ENCODE measurements at places on chromosomes 16 and 17. TPM values are rescaled to one million over a fixed set of nuclear protein-coding genes. Genes with fewer than 3 reads are reported as not detected.

The ABCA6 gene
- 11.9 TPM for total RNA-seq

The PRSS22 gene
- not detected for total RNA-seq

The HCFC1R1 gene
- 160 TPM for total RNA-seq

GRCh38 chr16:83850947-83851346 is 43.2 kb downstream of the HSBP1 start:
- DNase-seq: no peak
- no peaks in the 10 kb centered on the region for H3K27me3 ChIP-seq
- H3K4me1 ChIP-seq: no peaks in the 10 kb centered on the region
- H3K27ac ChIP-seq: no peak overlapping the region
- H3K4me3 ChIP-seq: no peak overlapping the region

DNA sequence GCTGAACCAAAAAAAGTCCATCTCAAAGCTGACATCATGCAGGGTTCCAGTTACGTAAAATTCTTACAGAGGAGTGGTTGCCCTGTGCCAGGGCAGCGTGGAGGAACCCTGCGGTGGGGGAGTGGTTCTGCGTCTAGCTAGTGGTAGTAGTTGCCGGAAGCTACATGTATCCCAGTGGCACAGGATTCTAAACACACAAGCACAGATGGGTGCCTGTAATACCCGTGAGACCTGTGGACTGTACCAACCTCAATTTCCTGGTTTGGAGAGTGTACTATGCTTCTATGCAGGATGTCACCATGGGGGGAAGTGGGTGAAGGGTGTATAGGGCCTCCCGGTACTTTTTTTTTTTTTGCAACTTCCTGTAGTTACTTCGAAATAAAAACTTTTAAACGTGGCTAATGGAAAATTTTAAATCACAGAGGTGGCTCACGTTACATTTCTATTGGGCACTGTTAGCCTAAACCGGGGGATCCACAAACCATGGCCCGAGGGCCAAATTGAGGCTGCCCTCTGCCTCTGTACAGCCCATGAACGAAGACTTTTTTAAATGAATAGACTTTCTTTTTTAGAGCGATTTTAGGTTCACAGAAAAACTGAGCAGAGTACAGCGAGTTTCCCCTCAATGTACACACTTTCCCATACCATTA is 38.5 kb downstream of the TBC1D16 start:
- DNase-seq: no peak
- no peak overlapping the region for H3K27ac ChIP-seq
- H3K4me3 ChIP-seq: no peak overlapping the region
- H3K27me3 ChIP-seq: no peaks in the 10 kb centered on the region

The SCGB1C2 gene
- total RNA-seq: not detected

DNA sequence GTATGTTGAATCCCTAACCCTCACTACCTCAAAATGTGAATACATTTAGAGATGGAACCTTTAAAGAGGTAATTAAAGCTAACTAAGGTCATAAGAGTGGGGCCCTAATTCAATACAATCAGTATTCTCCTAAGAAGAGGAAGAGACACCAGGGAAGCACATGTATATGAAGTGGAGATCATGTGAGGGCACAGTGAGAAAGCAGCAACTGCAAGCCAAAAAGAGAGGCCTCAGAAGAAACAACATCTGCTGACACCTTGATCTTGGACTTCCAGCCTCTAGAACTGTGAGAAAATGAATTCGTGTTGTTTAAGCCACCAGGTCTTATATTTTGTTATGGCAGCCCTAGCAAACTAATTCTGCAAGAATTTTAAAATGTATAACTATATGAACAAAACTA is 13.2 kb upstream of the SLFN5 start:
- no peak overlapping the region for H3K4me3 ChIP-seq
- DNase-seq: no peak
- no peaks in the 10 kb centered on the region for H3K36me3 ChIP-seq
- no peaks in the 10 kb centered on the region for H3K27me3 ChIP-seq

- H3K27ac ChIP-seq: peak overlapping the region; percentile 53
- H3K4me1 ChIP-seq: peaks cover 21% of the 10 kb centered on the region
- H3K4me3 ChIP-seq: no peak overlapping the region
- H3K36me3 ChIP-seq: no peaks in the 10 kb centered on the region
Measured at GRCh38 chr17:82216301-82217119, 3.9 kb upstream of the CCDC57 start.

- no peaks in the 10 kb centered on the region for H3K36me3 ChIP-seq
- no peak overlapping the region for H3K27ac ChIP-seq
- peaks cover 22% of the 10 kb centered on the region for H3K27me3 ChIP-seq
- DNase-seq: no peak
- peaks cover 8% of the 10 kb centered on the region for H3K4me1 ChIP-seq
Measured at GRCh38 chr16:88430524-88431446, 22.3 kb upstream of the ZFPM1 start.

All from psoas muscle (tissue), 8 donors.